Posterior cingulate gyrus (tissue), 11 donors: ENCODE measurements at places on chromosomes 3 and 15.
A peak's percentile ranks its signal among the peaks of the same experiment; 100 is the strongest.

DNA sequence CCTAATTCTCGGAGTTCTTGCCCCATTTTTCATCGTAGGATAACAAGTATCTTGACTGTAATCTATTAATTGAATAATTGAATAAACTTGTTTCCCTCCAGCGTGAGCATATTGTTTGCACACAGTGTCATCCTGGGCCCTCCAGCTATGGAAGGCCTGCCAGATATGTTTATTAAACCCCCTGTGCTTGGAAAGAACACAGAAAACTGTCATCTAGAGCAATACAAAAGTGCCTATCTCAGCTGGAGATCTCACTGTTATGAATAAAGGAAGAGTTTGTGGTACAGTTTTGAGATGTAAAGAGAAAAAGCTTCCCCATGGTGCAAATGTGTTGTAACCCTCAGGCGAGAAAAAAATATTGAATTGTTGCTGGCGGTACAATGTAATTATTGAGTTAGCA, 405.9 kb downstream of the SOX2 start:
- no peak for DNase-seq

- no peak for DNase-seq
Observed at GRCh38 chr15:40192942-40193341, 32.1 kb downstream of the BUB1B start.

DNA sequence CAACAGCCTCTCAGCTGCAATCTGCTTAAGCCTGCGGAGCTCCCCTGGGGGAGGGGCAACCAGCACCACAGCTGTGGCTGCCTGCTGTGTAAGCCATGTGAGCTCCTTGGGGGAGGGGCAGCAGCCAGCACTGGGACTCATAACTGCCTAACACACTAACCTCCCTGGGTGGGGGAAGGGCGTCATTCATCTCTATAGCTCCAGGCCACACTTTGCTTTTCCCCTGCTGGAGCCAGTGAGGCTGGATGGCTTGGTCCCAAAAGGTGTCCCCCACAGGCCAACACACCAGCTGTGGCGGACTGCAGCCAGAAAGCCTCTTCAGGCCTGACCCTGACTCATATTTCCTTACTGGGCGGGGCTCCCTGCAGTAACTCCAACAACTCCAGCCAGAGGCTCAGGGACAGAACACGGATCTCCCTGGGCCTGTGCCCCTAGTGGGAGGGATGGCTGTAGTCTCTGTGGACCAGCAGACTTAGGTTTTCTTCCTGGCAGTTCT, 129.8 kb downstream of the PPM1L start:
- peak; percentile 65 for DNase-seq

DNA sequence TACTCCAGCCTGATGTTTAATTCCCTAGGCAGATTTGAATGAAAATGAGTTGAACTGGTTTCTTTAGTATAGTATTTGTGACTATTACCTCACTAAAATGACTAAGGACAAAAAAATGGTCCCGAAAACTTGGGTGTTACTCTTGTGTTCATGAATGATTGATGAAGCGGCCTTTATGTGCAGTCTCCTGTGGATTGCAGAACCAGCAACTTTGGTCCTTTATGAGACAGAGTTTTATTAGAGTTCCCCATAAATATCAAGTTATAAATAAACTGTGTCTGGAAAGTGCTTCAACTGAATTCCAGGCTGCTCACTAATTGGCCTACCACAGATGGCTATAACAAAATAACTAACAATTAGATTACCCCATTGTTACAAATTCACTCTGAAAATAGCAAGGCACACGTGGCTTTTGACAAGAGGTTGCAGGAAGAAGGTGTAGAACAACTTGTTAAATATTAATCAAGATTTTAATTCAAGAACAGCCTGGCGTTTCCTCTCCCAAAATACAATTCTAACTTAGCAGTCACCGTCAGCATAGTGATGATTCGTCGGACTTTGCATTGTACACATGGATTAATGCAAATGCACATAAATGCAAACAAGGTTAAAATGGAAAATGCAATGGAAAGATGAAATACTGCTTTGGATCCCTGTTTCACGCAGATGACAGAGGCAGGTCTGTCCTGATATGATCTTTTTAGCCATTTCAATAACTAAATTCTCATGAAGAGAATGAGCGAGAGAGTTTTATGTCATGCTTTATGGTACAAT, 567.3 kb upstream of the ZNF717 start:
- DNase-seq, result no peak
